Activated T-helper 1 cell treated with anti-CD3 and anti-CD28 coated beads, Interleukin-2, amount 50 U/mL, for 16 hours (primary cell): ENCODE measurements at places on chromosomes 3 and 15.

GRCh38 chr3:121817753-121818152 is 17.1 kb downstream of the IQCB1 start:
- no peak for DNase-seq

GRCh38 chr3:190847436-190847835 is 15.1 kb downstream of the GMNC start:
- DNase-seq: no peak

- no peak for DNase-seq
Measured at GRCh38 chr15:101024073-101024695, 105.0 kb downstream of the LRRK1 start.

- no peak for DNase-seq
Measured at GRCh38 chr3:197025736-197026480, 3.7 kb downstream of the MELTF start.

GRCh38 chr3:24341668-24342067 is 153.0 kb downstream of the THRB start:
- DNase-seq: no peak

GRCh38 chr15:61393949-61394348 is 164.8 kb upstream of the RORA start:
- DNase-seq: no peak

- DNase-seq: no peak
Measured at GRCh38 chr3:29693863-29694262, 413.0 kb downstream of the RBMS3 start.

- DNase-seq: no peak
Measured at GRCh38 chr15:99826157-99826780, 93.0 kb upstream of the LYSMD4 start.

- no peak for DNase-seq
Measured at GRCh38 chr15:43135351-43135750, 2.0 kb downstream of the TMEM62 start.

GRCh38 chr3:126245811-126246727 is 65.7 kb upstream of the ALDH1L1 start:
- DNase-seq: no peak

DNA sequence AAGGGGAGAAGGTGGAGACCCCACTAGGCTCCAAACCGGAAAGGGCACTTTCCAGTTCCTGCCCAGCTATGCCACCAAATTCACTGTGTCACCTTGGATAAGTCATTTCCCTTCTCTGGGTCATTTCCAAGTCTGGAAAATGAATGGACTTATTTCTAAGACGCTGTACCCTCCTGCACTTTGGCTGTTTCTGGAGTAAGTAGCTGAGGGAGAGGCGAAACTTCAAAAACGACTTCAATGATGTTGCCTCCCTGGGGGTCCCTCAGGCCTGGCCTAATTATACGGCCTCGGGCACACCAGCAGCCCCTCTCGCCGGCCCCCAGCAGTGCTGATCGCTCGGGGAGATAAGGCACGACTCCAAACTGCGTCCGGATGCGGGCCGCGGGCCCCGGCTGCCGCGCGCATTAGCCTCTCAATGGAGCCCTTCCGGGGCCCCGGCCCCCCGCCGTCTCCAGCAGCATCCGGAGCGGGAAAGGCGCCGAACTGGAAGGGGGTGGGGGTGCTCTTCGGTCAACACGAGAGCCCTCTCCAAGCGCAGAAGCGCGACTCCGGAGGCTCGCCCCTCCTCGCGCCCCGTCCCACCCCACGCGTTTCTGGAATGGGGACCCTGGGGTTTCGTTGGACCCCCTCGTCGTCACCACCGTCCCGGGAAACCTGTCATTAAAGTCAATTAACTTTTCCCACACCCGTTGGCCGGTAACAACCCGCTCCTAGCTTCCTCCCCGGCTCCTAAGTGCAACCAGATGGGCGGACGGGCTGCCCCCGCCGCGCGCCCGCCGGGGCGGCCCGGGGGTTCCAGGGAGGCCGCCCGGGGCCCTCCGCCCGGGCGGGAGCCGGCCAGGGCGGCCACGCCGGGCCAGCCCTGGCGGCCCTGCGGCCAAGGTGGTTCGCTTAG is 4.8 kb downstream of the HES1 start:
- no peak for DNase-seq

DNA sequence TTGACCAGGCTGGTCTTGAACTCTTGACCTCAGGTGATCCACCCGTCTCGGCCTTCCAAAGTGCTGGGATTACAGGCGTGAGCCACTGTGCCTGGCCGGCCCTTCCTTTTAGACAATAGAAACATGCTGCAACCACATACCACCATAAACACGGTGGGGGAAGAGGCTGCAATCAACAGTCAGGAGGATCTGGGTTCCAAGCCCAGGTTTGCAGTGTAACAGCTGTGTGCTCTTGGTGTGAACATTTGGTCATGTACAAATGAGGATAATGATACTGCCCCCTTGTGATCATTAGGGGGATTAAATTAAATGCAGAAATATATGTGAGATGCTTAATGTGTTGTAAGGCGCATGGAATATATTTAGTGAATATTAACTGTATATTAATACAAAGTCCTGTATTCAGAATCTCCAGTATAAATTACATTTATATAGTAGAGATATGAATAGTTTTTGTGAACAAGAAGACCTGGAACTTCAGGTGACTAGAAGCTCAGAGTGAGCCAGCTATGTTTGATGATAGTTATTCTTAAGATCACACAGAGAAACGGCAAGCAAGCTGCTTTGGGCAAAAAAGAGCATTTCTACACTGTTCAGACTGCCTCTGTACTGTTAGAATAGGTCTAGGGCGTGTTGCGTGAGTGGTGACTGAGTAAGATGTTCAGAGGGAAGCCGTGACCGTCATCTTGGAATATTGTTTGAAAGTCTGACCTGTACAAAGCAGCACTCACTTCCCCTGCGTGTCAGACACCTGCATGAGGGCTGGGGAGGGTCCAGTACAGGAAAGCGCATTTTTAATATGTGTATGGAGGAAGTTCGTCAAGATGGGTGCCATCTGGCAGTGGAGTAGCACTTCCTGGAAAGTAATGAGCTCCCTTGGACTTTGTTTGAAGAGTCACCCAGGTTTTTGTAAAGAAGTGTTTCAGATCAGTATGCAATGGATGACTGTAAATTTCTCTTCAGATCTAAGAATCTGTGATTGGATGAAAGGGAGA is 125.8 kb downstream of the PGPEP1L start:
- no peak for DNase-seq
